Calu3 (cell line): ENCODE measurements at places on chromosomes 7 and 10. TPM values are rescaled to one million over a fixed set of nuclear protein-coding genes. Genes with fewer than 3 reads are reported as not detected.

DNA sequence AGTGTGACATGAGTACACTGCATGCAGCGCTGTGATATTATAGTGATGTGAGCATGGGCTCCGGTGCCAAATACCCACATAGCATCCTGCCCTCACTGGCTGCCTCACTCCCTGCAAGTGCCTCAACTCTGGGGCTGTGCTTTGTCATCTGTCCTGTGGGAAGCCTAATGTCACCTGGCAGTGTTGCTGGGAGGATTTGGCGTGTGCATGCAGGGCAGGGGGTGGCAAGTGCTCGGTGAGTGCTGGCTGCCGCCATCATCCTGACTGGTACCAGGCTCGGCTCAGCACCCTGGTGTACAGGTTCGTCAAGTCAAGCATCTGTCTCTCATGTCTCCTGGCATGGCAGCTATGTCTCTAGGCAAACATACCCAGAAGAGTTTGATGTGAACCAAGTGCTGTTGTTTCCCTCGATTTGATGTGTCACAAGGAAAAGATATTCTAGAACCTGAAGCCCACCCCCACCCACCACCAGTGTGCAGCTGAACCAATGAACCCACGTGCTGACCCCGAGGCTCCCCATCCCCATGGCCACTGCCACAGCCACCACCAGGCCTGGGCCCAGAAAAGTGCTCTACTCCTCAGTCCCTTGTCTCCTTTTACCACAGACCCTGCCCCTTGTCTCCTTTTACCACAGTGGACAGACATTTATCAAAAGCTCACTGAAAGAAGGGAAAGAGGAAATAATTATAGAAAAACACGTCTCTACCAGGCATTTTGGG, 135.8 kb downstream of the MAPK8 start:
- DNase-seq: no peak

- DNase-seq: no peak
These were observed 96.1 kb downstream of the COL28A1 start for GRCh38 chr7:7439564-7439963.

DNA sequence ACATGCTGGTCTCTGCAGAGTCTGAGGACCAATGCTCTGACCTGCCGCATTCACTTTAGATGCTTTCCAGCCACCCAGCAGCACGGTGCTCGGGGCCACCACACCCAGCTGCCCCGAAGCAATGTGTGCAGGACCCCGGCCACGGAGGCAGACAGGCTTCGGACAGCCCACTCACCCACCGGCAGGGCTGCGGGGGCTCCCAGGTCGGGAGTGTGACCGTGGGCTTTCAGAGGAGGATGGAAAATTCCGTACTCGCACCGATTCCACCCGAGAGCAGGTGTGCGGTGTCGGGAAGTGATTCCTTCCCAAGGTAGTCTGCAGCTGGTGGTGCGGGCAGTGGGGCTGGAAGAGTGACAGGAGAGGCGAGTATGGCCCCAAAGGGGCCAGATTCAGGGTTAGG, 190.9 kb downstream of the DNAJB6 start:
- no peak for DNase-seq

DNA sequence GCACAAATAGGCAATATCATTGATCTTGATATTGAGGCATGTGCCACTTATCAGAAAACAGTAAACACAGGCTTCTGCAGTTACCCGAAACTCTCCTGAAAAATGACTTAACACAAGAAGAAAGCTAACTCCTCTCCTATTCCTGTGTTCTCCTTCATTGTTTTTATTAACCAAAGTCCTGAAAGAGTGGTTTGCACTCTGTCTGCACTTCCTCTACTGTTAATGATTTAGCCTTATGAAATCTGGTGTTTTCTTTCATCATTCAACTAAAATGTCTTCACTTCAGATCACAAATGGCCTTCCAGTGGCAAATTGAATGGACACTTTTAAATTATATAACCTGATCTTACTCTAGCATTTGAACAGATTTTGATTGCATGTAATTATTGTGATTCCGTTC, 630.6 kb upstream of the PHF14 start:
- no peak for DNase-seq

DNA sequence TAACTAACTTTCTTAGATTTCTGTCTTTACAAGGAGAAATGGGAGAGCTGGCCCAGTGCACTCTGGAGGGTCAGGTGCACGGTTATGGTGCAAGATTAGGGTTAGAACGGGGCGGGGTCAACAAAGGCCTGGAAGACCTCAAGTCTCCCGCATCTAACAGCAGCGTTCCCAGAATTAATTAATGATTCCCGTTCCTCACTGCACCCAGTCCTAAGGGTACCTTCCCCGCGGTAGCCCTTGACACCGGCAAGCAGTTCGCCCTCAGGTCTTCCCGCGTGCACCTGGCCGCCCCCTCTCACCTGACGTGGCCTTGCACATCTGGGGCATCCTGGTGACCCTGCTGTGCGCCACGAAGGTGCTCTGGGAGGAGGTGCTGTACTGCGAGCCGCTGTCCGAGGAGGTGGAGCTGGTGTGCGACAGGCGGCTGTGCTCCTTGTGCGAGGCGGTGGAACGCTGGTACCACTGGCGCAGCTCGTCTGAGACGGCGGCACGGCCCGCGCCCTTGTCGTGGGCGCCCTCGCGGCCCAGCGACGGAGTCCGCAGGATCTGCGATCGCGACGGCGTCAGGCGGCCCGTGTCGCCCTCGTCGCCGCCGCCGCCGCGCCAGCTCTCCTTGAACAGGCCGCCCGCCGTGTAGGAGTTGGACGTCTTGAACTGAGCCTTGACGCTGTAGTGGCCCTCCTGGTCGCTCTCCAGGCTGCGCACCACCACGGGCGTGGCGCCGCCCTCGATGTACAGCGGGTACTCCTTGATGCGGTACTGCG, 69.8 kb downstream of the PRPF18 start:
- no peak for DNase-seq

The MMP21 gene
- 0.24 TPM in 1 of 2 replicates, not detected in the other for total RNA-seq

The CYP2E1 gene
- 1.7 and 3.5 TPM in 2 replicates for total RNA-seq

GRCh38 chr10:93804200-93804599, 46.5 kb downstream of the LGI1 start:
- DNase-seq: no peak

DNA sequence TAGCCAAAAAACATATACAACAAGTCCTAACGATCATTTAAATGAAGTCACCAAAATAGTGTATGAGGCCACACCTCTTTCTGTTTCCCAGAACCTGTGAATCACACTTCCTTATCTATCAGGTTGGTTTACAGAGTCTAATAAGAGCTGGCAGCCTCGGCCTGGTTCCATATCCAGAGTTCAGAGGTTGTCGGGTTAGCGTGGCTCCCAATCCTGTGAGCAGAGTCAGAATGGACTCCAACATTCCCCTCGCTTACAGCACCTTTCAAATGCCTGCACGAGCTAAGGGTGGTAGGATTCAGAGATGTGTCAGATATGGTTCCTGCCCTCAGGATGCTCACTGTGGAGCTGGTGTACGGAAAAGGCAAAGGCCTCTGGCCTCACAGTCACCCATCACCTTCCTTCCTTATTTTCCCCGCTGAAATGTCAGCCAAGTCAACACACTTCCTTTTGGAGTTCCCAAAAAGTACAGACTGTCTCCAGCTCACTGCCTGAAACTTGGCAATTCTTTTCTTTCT, 6.0 kb downstream of the IL15RA start:
- peak; percentile 56 for DNase-seq

- DNase-seq: peak; percentile 68
These were observed 51.4 kb downstream of the C10orf67 start for GRCh38 chr10:23293145-23293724.

The CALCR gene
- total RNA-seq: not detected in 2 replicates

- no peak for DNase-seq
These were observed 193.8 kb downstream of the EBF3 start for GRCh38 chr10:129770286-129770685.

- no peak for DNase-seq
These were observed 13.6 kb downstream of the TTYH3 start for GRCh38 chr7:2645274-2645868.

DNA sequence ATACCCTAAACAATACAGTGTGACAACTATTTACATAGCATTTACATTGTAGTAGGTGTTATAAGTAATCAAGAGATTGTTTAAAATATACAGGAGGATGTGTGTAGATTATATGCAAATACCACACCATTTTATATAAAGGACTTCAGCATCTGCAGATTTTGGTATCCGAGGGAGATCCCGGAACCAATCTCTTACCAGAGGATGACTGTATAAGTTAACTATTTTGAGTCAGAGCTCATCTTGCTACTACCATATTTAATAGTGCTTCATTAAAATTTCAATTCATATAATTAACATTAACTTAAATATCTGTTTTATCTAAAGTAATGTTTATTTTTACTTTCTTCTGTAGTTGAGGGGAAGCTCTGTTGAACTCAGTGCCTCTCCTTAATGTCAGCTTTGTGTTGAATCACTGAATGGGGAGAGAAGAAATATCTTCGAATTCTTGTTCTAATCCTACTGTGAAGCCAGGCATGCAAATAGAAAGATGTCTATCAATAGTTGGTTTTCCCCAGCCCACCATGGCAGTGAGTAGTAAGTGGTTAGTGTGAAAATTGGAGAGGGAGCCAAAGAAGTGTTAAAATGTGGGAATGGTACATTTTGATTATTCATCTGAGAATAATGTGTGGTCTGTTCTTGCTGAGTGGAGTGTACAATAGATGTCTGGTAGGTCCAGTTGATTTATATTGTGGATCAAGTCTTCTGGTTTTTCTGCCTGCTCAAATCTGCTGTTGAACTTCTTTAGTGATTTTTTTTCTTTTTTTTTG, 90.1 kb upstream of the CYP26C1 start:
- no peak for DNase-seq

The LIPJ gene
- not detected in 2 replicates for total RNA-seq

The GCK gene
- not detected in 2 replicates for total RNA-seq

DNA sequence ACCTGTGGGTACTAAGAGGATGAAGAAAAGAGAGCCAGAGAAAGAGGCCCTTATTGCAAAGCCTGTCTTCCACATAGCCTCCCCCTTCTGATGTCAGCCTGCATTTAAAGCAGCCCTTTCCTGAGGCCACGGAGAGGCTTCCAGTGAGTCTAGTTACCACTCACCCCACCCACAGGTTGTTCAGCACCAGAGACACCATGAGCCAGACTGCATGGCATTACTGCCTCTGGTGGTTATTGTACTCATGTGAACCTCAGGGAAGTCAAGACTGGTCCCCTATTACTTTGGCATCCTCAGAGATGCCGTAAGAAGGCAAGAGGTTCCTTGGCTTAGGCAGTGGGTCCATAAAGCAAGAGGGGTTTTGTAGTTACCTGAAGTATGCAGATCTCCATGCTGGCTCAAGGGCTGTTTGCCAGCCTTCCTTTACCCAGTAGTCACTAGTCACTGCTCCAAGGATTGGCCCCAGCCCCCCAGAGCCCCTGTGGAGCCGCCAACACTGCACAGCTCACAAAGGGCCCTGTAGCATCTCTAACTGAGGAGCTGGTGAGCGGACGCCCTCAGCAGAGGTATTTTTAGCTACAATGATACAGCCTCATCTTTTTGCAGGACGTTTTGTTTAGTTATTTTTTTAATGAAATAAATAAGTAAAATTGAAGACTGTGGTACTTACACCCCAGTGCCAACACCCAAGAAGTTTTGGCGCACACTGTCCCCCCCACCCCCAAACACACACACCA, 20.7 kb downstream of the LRRC4 start:
- DNase-seq: no peak

DNA sequence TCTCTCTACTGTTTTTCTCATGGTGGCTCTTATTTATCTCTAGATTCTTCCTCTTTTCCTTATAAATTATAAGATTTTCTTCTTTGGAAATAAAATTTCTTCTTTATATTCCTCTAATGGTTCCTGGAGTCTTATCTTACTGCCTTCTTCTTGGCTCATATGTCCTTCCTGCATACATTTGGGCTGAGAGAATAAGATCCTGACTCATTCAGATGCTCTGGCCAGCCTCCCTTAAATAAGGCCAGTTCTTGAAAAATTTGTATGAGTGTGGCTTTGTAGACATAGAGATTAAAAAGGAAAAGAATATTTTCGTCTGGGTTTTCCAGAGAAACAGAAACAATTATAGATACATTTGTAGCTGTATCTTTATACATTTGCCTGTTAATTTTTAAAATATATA, 411.3 kb downstream of the KIF20B start:
- DNase-seq: no peak

DNA sequence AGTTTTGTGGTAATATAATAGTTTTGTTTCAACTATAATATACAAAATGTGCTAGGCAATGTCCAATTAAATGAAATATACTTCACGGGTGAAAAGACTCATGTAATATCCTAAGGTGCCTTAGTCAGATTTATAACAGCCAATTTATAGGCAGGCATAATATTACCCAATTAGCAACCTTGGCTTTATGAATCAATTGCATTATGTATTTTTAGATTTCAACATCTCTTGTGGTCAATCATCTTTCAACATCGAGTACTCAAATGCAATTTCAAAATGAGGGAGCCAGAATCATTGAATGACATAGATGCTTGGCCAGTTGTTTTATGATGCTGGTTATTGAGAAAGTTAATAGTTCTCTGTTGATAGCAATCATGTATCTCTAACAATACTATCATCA, 110.3 kb upstream of the SP8 start:
- no peak for DNase-seq

The ZNF804B gene
- total RNA-seq: not detected in 2 replicates

- no peak for DNase-seq
These were observed 55.2 kb upstream of the RAB18 start for GRCh38 chr10:27448921-27449320.

The SLC18A3 gene
- not detected in 2 replicates for total RNA-seq

- DNase-seq: no peak
These were observed 121.7 kb downstream of the C7orf25 start for GRCh38 chr7:42790196-42790595.

GRCh38 chr10:127368929-127369328, 172.5 kb upstream of the INSYN2A start:
- DNase-seq: no peak

DNA sequence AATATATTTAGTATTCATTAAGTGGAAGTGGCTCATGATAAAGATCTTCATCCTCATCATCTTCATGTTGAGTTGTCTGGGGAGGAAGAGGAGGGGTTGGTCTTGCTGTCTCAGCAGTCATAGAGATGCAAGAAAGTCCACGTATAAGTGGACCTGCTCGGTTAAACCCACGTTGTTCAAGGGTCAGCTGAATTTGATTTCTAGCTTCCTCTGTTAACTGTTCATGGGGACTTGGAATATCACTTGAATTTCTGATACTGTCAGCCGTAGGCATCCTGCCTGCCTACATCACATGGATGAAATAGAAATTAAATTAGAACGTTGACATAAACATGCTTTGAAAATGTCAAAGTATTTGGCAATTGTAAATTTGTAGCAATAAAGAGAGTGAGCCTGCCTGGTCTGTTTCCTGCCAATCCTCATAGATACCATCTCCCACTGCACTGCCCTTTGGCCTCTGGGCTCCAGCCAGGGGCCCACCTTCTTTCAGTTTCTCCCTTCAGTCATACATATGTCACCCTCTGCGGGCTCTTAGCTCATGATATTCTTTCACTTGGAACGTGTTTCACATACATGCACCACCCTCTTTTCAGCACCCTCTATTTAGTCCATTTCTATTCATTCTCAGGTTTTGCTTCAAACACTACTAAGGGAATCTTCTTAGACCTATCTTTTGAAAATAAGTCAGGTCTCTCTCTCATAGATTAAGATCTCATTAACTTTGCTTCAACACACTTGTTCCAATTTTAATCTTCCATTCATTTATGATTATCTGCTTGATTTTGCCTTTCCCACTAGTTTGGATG, 376.3 kb downstream of the IPMK start:
- peak; percentile 54 for DNase-seq
